ENCODE measurements at places on chromosomes 7 and 10.

DNA sequence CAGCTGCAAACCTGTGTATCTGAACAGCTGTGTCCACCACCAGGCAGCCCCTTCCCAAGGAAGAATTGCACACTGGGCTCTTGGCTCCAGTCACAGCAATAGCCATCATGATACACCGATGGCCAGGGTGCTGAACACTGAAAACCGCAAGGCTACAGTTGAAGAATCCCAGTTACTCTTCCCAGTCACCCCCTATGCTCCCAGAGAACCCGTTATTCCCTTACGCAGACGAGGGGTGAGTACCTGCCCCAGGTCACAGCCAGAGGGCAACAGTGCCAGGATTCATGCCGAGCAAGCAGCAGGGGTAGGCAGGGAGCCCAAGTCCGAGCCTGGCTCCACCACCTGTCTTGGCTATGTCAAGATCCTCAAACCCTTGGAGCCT, 57.8 kb downstream of the RASGEF1A start:
- no peak for DNase-seq

GRCh38 chr10:110843031-110843430, 28.7 kb upstream of the PDCD4 start:
- DNase-seq, result no peak

- DNase-seq, result no peak
Measured at GRCh38 chr10:76192694-76193320, 761.4 kb downstream of the LRMDA start.

DNA sequence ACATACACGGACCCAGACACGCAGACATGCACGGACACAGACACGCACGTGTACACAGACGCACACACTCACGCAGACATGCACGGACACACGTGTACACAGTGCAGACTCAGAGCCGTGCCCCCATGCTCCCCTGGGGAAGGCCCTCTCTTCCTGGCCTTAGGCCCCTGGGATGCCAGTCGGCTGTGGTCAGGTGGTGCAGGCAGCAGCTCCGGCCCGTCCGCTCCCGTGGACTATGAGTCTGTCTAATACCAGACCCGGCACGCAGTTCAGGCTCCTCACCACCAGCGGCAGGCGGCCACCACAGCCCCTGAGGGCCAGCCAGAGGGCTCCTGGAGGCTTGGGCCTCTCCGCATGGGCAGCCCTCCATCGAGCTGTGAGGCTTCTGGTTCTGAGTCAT, 52.0 kb upstream of the NKX6-2 start:
- DNase-seq, result no peak

DNA sequence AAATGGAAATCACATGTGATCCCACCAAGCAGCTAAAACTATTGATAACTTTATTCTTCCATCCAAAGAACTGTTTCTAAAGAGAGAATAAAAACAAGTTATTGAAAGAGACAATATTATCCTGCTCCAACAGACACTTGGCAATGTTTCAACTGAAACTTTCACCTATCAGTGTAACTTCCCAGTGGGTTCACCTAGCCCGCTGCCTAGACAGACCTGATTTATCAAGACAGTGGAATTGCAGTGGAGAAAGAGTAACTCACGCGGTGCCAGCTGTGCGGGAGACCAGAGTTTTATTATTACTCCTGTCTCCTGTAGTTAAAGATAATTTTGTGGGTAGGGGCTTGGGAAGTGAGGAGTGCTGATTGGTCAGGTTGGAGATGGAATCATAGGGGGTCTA, 199.8 kb downstream of the AHR start:
- no peak for DNase-seq

DNA sequence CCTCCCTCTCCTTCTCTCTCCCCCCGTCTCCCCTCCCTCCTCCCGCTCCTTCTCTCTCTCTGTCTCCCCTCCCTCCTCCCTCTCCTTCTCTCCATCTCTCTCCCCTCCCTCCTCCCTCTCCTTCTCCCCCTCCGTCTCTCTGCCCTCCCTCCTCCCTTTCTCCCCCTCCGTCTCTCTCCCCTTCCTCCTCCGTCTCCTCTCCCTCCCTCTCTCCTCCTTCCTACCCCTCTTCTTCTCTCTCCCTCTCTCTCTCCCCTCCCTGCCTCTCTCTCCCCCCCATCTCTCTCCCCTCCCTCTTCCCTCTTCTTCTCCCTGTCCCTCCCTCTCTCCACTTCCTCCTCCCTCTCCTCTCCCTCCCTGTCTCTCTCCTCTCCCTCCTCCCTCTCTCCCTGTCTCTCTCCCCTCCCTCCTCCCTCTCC, 32.2 kb downstream of the AP5Z1 start:
- no peak for DNase-seq
